NCI-H460 (cell line): ENCODE measurements at places on chromosomes 12 and 14.
A peak's percentile ranks its signal among the peaks of the same experiment; 100 is the strongest.

- DNase-seq: no peak
Measured at GRCh38 chr12:48175613-48176416, 7.6 kb upstream of the CCDC184 start.

DNA sequence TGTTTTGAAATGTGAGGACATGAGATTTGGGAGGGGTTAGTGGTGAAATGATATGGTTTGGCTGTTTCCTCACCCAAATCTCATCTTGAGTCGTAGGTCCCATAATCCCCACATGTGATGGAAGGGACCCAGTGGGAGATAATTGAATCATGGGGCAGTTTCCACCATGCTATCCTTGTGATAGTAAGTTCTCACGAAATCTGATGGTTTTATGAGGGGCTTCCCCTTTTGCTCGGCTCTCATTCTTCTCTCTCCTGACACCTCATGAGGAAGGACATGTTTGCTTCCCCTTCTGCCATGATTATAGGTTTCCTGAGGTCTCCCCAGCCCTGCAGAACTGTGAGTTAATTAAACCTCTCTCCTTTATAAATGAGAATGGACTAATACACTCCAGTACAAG lies 18.0 kb downstream of the GALNT6 start:
- DNase-seq: no peak

- DNase-seq: no peak
Measured at GRCh38 chr12:122084857-122085405, 6.4 kb downstream of the MLXIP start.

DNA sequence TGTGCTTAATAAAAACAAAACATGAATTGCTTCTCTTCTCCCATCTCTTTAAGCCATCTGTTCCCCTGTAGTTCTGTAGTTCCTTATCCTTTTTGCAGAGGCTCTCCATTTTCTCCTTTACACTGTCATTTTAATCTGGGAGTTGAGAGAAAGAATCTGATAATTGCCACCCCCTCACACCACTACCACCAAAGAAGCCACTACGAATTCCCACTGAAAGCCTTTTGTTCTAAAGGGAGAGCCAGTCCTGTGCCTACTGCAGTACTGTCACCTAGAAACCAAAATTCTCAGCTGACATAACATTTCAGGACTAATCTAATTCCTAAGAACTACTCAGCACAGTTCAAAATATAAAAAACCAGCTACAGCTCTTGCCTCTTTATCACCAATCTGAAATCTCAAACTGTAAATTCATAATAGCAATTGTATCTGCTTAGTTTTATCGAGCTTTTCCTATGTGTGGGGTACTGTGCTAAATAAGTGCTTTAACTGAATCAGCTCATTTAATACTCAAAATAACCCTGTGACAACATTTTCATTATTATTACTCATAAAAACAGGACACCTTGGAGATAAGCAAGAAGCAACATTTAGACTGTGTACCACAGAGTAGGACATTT lies 72.4 kb downstream of the SPPL3 start:
- DNase-seq: no peak

DNA sequence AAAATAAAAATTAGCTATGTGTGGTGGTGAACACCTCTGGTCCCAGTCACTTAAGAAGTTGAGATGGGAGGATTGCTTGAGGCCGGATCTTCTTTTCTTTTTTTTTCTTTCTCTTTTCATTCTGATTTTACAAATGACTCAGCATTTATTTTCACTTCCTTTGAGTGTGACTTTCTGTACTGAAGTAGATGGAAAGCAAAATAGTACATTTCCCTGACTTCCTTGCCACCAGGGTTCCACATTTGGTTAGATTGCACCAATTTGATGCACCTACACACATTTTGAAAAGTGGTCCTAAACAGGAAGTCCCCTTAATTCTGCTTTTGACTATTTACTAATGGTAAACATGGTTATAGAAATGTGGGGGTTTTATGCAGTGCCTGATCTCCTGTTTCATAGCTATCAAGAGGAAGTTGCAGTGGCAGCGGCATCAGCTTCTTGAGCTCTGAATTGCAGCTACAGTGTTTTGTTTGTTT lies 13.0 kb upstream of the LEMD3 start:
- DNase-seq: no peak

GRCh38 chr14:101453225-101453624 lies 108.1 kb upstream of the DIO3 start:
- DNase-seq: no peak

DNA sequence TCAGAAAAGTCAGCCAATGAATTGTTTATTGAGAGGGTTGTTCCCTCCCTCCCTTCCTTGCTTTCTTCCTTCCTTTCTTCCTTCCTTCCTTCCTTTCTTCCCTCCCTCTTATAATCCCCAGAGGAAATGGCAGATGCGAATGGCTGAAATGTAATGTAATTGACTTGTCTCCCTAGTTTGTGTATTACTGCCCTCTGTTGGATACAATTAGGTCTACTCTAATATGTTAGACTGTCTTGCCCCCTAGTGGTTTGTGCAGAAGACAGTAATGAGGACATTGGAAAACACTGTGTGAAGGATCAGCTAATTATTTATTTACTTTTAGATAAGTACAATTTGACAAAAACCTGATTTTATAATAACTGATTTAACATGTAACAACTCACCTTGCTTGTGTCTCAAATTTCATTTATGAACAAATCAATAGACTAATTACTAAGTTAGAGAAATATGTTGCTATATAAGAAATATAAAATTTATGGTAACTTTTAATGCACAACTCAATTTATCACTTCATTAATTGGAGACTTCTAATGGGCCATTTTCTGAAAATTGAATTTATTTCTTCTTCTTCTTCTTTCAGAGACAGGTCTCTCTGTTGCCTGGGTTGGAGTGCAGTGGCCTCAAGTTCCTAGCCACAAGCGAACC lies 229.8 kb upstream of the LRIG3 start:
- peak; percentile 81 for DNase-seq

- no peak for DNase-seq
Measured at GRCh38 chr14:49982501-49982951, 89.6 kb downstream of the ARF6 start.

GRCh38 chr14:58942516-58942915 lies 246.0 kb upstream of the DAAM1 start:
- no peak for DNase-seq

GRCh38 chr14:28983279-28983678 lies 216.7 kb downstream of the FOXG1 start:
- no peak for DNase-seq

DNA sequence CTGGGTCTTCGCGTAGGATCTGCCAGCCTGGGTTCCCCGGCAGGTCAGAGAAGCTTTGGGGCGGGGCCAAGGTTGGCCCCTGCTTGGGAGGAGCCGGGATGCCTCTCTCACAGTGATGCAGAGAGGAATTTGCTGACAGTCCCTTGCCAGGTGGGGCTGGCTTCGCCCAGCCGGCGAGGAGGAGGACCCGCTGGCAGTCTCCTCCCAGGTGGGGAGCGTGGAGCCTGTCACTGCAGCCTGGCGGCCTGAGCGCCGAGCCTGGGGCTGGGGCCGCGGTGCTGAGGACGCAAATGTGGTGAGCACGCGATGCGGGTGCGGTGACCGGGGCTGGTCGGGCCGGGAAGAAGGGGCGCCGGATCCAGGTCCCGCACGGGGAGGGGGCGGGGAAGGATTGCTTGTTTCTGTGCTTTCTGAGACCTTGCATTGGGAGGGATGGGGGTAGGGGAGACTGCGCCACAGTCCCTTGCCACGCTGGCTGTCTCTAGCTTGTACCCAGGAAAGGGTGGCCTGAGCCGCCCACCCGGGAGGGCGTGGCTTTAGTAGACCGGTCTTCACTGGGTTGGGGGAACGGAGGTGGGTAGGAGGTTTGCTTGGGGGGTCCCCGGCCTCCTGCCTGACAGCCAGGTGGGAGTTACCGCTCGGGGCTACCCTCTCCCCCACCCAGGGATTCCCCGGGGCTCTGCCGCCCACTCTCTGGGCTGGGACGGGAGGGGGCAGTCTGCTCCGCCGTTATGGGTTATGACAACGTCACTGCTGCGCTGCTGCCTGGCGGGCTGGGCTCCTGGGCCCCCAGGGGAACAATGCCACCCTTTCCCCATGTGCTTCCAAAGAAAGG lies at the start of gene TMEM63C:
Gene TMEM63C, plus strand, starts transcription at position 196 of the 835 bp plus-strand sequence. CDS start 37,016 bp downstream, outside the sequence.
- DNase-seq: peak; percentile 15

DNA sequence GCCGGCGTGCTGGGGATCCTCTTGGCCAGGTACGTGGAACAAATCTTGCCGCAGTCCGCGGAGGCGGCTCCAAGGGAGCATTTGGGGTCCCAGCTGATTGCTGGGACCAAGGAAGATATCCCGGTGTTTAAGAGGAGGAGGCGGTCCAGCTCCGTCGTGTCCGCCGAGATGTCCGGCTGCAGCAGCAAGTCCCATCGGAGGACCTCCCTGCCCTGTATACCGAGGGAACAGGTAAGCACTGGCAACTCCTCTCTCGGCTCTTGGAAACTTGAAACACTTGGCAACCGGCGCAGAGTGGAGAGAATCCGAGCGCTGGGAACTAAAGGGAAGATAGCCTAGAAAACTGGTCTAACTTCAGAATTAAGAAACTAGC lies 1.7 kb downstream of the PDE3A start:
- DNase-seq: no peak

DNA sequence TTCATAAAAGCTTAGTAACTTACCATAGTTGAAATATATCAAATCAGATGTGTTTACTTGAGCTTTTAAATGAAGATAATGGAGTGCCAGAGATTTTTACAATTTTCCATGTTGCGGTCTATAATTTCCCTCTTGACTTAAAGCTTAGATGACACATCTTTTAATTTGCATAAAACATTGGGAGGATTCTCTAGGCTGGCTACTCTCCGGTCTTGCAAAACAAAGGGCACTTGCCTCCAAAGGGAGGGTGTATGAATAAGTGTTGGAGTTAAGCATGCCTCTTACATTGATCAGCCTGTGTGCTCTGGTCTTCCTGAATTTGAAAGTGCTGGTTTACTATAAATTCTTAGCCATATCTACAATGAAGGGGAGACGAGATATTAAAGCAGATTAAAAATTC lies 336.4 kb upstream of the NAV3 start:
- no peak for DNase-seq

DNA sequence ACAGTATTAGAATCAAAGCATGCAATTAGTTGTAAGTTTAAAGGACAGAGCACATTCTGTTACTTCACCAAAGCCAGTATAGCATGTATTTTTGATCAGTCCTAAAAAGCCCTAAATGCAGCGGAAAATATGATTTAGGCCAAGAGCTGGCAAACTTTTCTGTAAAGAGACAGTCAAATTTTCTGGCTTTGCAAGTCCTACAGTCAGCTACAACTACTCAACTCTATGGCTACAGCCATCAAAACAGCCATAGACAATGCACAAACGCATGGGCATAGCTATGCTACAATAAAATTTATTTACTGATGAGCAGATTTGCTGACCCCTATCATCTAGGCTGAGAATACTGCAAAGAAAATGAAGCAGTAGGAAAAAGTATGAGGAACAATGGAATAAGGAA lies 52.9 kb downstream of the ATXN2 start:
- DNase-seq: no peak
